ENCODE measurements at places on chromosomes 5 and 9. TPM values are rescaled to one million over a fixed set of nuclear protein-coding genes. Genes with fewer than 3 reads are reported as not detected.

DNA sequence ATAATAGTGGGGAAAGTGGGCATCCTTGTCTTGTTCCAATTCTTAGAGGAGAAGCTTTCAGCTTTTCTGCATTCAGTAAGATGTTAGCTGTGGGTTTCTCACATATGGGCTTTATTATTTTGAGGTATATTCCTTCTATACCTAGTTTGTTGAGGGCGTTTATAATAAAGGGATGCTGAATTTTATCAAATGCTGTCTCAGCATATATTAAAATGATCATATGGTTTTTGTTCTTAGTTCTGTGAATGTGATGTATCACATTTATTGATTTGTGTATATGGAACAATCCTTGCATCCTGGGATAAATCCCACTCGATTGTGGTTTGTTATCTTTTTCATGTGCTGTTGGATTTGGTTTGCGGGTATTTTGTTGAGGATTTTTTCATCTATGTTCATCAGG is 43.1 kb downstream of the FGD3 start:
- H3K4me3 ChIP-seq: no peak overlapping the region
- no peak for DNase-seq
- H3K4me1 ChIP-seq: peaks cover 9% of the 10 kb centered on the region
- H3K36me3 ChIP-seq: no peaks in the 10 kb centered on the region
- H3K27ac ChIP-seq: no peak overlapping the region

- no peak overlapping the region for H3K27ac ChIP-seq
- no peak overlapping the region for H3K4me3 ChIP-seq
- H3K4me1 ChIP-seq: no peaks in the 10 kb centered on the region
- peaks cover 80% of the 10 kb centered on the region for H3K36me3 ChIP-seq
- DNase-seq: no peak
Measured at GRCh38 chr9:128735373-128735772, 11.4 kb upstream of the ZDHHC12 start.

GRCh38 chr9:14062586-14063221 is 251.2 kb downstream of the NFIB start:
- no peaks in the 10 kb centered on the region for H3K36me3 ChIP-seq
- H3K4me3 ChIP-seq: no peak overlapping the region
- DNase-seq: no peak
- H3K4me1 ChIP-seq: no peaks in the 10 kb centered on the region
- no peaks in the 10 kb centered on the region for H3K27me3 ChIP-seq

The PNPLA7 gene
- 5.1 TPM for total RNA-seq

The MRPL41 gene
- 32.8 TPM for total RNA-seq

- no peak overlapping the region for H3K4me3 ChIP-seq
- H3K27ac ChIP-seq: no peak overlapping the region
- no peak for DNase-seq
- no peaks in the 10 kb centered on the region for H3K4me1 ChIP-seq
- H3K36me3 ChIP-seq: no peaks in the 10 kb centered on the region
Measured at GRCh38 chr9:86783884-86784283, 163.4 kb downstream of the GAS1 start.

The LHX3 gene
- total RNA-seq: not detected
